ENCODE measurements at places on chromosomes 2 and 18.

- DNase-seq: no peak
Measured at GRCh38 chr2:54047091-54047490, 68.3 kb upstream of the ACYP2 start.

DNA sequence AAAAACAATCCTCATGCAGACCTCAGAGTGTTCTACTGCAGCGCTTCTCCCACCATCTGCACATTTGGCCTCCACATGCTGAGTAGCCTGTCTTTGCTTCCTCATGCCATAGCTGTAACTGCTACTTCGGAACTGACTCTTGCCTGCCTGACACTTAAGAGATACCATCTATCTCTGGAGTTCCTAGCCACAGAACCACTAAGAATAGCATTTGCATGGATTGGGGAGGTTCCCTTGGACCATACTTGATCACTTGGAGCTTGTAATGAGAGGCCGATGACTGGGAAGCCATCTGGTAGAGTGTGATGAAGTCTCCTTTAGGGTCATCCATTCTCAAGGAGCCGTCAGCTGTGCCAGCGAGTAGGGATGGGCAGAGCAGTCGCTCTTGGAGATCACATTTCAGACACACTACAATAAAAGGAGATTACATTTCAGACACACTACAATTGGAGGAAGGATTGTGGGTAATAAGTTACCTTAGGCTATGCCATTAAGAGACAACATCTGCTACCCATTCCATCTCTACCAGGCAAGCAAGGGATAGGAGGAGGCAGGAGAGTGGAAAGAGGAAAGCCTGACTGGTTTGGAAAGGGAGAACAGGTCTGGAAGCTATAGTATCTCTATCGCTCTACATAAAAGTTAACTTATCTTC, 21.8 kb downstream of the DOK1 start:
- no peak for DNase-seq

- no peak for DNase-seq
Measured at GRCh38 chr2:68263632-68264031, 11.3 kb upstream of the PPP3R1 start.

DNA sequence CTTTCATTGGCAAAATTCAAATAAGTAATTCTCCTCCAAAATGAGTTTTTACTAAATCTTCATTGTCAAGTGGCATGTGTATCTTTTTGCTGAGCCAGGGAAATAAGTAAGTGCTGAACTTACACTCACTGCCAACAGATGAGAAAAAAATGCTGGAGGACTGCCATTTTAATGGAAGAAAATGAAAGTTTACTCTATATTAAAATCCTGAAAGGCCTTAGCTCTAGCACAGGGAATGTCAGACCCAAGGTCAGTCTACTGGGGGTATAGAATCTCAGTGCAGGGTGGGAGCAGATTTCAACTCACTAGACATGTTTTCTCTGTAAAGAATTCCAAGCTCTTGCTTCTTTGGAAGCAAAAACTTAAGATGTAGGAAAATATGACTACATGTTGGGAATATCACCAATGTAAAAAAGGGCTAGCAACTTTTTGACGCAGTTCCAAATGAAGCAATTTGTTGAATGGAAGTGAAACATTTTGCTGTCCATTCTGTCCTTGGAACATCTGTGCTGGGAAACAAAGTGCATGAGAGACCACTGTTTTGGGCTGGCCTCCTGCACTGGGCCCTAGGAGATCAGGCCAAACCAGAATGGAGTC, 127.0 kb downstream of the ST6GAL2 start:
- no peak for DNase-seq

GRCh38 chr2:50922506-50922905, 109.4 kb downstream of the NRXN1 start:
- no peak for DNase-seq

- no peak for DNase-seq
Measured at GRCh38 chr2:219916726-219917440, 289.5 kb downstream of the SLC4A3 start.

DNA sequence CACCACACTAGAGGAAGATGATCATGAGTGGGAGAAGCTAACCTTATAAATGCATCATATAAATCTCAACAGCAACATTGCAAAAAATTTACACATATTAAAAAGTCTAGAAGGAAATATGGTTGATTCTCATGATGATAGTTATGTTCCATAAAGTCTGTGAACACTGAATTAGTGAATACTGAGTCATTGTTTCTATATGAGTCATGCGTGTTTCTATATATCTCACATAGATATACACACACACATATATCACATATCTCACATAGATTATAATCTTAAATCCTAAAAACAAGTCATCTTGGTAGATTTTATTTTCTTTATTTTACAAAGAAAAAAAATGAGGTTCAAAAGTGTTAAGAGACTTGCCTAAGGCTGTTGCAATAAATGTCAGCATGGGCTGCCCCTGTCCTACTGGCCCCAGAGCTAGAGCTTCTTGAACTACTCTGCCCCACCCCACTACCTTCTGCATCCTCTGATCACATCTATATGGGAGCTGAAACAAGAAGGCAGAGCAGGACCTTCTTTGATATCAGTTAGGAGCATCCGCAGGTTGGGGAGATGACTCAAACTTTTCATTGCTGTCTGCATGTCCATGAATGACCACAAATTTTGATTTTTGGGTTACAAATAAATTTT, 81.8 kb upstream of the ADAM23 start:
- no peak for DNase-seq

- no peak for DNase-seq
Measured at GRCh38 chr2:85852937-85853498, 35.8 kb downstream of the ST3GAL5 start.

DNA sequence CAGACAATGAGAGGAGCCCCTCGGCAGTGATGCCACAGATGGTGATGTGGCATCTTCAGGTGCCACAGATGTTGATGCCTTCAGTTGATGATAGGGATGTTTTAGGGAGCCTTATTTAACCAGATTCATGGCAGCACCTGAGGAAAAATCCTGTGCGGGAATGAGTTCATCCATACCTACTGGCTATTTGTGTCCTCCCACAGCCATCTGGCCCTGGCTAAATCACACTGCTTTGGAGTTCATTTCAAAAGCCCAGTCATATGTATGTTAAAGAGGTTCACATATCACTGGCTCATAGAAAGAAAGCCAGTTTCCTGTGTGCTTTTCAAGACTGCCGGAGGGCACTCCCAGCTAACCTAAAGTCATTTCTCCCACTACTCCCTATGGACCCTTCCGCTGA, 131.3 kb downstream of the MCFD2 start:
- DNase-seq: no peak

GRCh38 chr2:112818094-112818902, 18.3 kb downstream of the IL1B start:
- no peak for DNase-seq

DNA sequence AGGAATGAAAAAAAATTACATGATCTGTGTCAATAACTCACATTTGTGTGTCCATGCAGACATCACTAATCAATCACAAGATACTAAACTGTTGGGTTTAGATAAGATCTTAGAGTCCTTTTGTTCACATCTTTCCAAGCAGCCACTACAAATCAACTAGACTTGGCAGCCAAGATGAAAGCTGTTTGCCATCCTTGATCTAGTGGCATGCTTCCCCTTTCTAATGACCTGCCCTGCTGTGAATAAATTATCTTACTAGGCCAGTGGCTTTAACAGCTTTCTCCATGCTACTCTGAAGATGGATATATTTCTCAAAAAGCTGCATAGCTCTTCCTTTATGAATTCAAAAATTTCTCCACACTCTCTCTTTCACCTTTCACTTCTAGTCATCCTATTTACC, 1338.0 kb upstream of the ACVR2A start:
- DNase-seq: no peak

DNA sequence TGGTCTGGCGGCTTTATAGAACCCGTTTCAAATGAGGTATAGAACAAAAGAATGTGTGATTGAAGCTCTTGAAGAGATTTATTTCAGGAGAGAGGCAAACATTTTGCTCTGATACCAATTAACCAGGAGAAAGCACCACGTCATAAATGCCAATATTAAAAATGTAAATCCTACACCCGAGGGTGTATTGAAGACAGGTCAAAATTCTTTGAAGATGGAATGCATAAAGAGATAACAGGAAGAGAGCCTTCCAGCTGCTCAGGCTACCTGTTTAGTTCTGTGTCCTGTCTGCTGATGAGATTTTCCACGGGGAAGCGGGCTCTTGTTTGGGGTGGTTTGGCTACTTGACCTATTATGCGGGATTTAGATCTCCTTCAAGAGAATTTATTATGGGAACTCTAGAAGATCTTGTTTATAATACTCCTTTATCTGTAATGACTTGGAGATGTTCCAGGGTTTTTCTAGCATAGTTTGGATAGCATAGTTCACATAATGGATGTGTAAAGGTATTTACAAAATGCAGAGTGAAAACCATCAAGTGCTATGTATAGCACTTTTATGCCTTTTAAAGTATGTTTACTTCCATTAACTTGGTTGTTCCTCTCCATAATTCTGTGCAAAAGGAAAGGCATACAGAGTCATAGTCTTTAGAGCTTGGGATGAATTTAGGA, 204.5 kb upstream of the SPRED2 start:
- DNase-seq: no peak

- no peak for DNase-seq
Measured at GRCh38 chr2:230492107-230492506, 76.1 kb downstream of the SP100 start.

DNA sequence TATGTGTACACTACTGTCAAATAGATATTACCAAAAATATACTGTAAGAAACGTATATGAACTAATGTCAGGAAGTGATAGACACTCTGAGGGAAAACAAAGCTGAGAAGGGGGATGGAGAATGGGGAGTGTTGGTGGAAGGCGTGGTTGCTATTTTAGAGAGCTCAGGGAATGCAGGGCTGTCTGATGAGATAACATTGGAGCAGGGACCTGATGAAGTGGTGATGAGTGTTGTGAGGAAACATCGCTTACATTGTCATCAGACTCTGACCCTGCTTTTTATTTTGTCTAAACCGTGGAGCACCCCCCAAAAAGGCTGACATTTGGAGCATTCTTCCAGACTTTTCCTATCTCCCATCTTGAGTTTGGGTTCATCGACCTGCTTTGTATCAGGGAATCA, 194.7 kb downstream of the LTBP1 start:
- no peak for DNase-seq

GRCh38 chr2:137928547-137929518, 35.4 kb upstream of the HNMT start:
- DNase-seq: no peak

DNA sequence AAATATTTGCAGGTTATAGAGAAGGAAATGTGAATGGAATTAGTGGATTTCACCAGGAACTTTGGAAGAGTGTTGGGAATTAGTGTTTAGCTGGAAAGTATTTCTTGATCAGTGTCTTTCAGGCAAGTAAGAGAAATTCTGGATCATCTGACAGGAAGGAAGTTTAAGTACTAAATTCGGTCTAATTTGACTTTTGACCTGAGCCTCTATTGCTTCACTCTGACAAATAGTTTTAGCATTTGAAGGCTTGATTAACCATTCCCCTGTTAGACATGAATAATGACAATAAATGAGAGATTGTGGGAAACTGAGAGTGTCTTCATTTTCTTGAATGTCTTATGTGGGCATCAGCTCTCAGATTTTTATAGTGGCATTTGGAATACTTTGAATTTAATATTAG, 16.0 kb downstream of the CCNT2 start:
- no peak for DNase-seq

GRCh38 chr18:40222776-40223175, 1732.3 kb upstream of the PIK3C3 start:
- DNase-seq: no peak

DNA sequence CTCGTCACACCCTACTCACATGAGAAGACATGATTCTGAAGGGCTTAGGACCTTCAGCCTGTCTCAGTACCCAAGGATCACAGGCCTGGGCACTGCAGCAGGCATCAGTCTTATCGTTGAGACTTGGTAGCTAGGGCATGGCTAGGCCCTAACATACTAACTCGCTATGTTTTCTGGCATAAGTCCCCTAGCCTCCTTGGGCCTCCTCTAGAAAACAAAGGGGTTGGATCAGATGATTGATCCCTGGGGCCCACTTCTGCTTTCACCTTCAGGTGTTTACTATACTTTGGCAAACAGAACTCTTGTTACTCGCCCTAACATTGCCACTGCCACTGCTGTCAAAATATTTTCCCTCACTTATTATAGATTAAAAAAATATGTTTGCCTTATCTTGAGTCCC, 44.2 kb downstream of the VSNL1 start:
- DNase-seq: no peak
